Fibroblast of mammary gland (primary cell): ENCODE measurements at places on chromosomes 2 and 18.

DNA sequence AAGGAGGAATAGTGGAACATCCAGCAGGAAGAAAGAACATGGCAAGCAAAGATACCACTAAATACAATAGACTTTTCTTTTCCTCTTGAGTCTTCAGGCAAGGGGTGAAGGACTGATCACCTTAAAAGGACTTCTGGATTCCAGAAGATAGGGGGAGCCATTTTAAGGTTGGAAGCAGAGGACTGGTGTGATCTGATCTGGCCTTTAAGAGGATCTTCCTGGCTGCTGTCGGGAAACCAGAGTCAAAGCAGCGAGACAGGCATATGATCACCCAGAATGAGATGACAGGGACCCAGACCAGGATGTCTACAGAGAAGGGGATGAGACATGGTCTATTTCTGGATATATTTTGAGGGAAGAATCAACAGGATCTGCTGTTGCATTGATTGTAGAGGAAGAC, 558.0 kb downstream of the STK39 start:
- DNase-seq, result peak; percentile 6

- DNase-seq, result no peak
Observed at GRCh38 chr2:205758500-205758899, 76.2 kb downstream of the NRP2 start.

GRCh38 chr2:172447811-172448493, 20.6 kb downstream of the ITGA6 start:
- no peak for DNase-seq

DNA sequence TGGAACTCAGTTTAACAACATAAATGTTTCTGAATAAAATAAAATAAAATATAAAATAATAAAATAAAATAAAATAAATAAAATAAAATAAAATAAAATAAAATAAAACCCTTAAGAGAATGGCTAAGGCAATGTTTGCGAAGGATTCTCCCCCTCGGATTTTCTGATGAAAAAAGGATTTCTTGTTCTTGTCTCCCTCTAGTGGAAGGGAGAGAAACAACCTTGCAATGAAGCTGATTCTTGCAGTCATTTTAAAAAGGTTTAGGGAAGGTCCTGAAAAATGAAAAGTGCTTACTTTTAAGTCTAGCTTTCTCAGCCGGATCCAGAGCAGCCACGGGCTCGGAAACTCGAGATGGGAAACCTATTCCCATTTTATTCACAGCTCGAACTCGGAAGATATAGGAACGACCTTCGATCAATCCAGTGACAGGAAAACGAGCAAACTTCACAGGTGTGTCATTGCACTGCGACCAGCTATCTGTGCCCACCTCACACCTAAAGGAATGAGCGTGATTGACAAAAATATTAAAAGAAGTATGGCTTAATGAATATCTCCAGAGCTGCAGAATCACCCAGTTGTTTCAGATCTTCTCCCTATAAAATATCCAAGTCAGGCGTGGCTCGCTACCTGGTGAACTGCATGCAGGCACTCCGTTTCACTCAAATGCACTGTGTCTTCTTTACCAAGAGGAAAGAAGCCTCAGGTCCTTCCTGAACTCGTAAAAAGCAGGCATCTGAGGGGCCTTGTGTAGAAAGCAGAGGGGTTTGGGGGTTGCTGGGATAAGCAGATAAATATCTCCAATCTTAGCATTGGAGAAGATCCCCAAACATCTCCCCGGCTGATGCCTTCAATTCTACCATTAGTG, 68.1 kb downstream of the MYOM1 start:
- peak; percentile 45 for DNase-seq

- DNase-seq, result peak; percentile 36
Observed at GRCh38 chr2:16656784-16657391, 8.7 kb downstream of the CYRIA start.

DNA sequence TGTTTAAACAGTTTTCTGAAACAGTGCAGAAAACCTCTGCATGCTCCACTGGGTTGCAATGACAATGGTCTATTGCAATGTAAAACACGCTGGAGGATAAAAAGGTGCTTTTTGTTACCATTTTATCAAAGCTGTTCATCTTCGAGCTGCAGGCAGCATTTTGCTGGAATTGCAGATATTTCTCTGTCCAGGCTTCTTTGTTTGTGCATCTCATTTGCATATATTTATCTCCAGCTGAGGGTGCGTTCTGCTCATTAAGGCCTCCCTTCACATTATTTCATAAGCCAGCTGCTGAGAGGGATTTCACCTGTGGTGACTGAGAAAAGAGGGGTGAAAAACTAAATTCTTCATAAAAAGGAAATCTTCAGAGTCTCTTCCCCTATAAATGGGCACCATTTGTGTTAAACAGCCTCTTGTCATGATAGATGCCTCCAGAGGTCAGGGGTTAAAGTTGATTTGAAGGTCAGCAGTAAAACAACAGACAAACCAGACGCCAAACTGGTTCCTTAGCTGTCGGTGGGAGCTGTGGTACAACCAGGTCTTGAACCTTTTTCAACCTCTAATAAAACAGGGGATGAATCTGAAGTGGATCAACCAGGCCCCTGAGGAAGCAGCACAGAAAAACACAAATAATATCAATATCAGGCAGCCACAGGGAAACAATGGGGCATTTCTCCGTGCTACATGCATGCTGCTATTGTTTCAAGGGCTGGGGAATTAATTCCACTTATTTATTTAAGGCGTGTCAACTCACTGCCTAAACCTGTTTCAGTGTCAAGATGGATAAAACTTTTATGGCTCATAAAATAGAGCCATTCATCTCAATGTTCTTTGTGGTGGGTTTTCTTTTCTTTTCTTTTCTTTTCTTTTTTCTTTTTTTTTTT, 265.1 kb downstream of the MEIS1 start:
- DNase-seq, result no peak

- peak; percentile 5 for DNase-seq
Observed at GRCh38 chr2:180394305-180394704, 387.2 kb upstream of the CWC22 start.

GRCh38 chr2:65864619-65865018, 432.2 kb upstream of the SPRED2 start:
- DNase-seq, result no peak

DNA sequence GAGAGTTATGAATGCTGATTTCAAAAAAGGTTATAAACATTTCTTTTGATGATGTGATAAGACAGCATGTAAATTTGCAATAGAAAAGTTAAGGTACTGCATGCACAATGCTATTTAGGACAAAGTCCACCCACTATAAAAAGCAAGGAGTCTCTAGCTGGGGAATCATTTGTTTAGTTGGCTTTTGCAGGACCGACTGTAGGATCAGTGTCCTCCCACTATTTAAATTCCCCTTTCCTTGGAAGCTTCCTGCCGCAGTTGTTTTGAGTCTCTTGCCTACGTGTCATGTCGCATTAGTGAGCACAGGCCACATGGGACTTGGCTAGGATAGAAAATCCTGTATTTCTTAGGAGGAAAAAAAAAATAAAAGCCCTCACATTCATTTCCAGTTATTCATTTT, 13.1 kb downstream of the QPCT start:
- DNase-seq, result peak; percentile 39

DNA sequence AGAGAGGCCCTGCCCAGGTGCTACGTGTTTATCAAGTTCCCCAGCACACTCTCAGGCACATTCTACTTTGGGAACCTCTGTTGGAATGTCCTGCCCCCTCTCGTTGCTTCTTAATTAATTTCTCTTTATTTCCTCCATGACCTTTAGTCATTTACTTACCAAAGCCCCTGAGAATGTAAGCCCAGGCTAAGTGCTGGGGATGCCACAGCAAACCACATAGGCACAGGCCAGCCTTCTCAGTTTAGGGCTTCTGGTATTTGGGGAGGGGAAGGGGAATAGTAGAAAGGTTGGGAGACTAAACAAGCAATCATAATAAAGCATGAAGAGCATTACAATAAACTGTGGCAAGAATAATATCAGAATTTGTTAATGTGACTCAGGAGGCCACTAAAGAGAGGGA, 85.7 kb downstream of the EVA1A start:
- DNase-seq, result no peak
